ENCODE measurements at places on chromosomes 16 and 17. TPM values are rescaled to one million over a fixed set of nuclear protein-coding genes. Genes with fewer than 3 reads are reported as not detected.
A peak's percentile ranks its signal among the peaks of the same experiment; 100 is the strongest.

- DNase-seq: no peak
Observed at GRCh38 chr16:74942566-74942965, 42.4 kb downstream of the WDR59 start.

DNA sequence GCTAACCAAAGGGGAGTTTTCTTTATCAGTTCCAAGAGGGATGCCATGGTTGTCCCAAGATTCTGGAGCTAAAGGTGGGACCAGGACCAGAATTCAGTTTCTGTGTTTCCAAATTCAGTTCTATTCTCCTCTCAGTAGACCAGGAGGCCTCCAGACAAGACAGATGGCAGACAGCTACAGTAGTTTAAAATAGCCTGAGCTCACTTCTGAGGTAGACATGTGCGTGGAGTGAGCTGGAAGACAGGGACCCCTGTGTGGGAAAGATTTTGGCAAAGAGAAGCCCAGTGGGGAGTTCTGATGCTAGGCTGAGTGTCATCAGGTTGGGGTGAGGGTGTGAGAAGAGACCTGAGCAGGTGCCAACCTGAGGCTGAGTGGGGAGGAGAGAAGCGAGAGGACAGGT, 95.4 kb downstream of the PRKCB start:
- DNase-seq: no peak

KRT39 gene
- not detected for total RNA-seq

DNAI2 gene
- not detected for total RNA-seq

KRTAP4-1 gene
- not detected for total RNA-seq

DNA sequence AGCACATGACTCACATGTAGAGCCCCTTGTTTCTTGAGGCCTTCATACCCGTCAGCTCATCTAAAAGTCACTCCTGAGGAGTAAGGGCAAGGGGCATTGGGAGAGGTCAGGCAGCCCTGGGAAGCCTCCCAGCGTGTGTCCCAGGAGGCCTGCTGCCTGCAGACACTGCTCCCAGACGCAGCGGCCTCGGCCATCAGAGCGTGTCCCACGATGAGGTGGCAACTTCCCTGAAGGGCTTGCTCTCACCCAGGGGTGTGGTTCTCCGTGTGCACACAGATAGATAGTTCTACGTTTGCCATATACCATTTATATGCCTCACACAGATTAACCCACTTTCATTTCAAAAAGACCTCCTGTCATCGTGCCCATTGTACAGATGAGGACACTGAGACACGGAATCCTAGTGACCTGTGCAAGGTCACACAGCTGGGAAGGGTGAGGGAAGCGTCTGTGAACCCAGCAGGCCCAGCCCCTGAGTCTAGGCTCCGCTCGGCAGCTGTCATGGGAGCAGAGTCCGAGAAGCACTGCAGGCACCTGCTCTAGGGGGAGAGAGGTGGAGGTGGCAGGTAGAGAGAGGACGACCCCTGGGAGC, 8.3 kb downstream of the TUBB3 start:
- no peak for DNase-seq

DNA sequence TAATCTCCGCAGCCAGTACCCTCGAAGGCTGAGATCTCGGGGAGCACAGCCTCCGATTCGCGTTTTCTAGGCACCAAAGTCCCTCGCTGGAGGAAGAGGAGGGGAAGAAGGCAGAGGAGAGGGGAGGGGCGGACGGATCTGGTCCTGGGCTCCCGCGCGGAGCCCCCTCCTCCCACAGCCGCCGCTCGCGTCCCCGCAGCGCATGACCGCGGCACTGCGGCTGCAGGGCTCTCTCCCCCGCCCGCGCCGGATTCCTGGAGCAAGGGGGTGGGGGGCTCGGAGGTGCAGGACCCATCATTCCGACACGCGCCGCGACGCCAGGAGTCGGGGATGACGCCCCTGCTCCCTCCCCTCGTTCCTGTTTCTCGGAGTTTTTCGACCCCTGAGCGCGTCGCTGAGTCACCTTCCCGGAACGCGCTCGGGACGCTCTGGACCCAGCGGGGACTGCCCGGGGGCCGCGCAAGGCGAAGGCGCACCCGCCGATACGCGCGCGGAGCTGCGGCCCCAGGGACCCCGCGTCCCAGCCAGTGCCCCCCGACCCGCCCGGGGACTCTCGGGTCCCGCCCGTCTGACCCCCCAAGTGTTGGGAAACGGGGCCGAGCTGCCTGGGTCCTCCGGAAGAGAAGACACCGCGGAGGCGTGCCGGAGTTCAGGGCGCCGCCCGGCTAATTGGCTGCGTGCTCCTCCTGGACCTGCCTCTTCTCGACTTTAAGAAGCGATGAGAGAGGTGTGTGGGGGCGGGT, 1.4 kb upstream of the SPHK1 start:
- DNase-seq: peak; percentile 50

FA2H gene
- 64.2 TPM for total RNA-seq

GRCh38 chr16:54748611-54749190, 182.0 kb upstream of the IRX5 start:
- no peak for DNase-seq

CIBAR2 gene
- total RNA-seq: not detected

DNA sequence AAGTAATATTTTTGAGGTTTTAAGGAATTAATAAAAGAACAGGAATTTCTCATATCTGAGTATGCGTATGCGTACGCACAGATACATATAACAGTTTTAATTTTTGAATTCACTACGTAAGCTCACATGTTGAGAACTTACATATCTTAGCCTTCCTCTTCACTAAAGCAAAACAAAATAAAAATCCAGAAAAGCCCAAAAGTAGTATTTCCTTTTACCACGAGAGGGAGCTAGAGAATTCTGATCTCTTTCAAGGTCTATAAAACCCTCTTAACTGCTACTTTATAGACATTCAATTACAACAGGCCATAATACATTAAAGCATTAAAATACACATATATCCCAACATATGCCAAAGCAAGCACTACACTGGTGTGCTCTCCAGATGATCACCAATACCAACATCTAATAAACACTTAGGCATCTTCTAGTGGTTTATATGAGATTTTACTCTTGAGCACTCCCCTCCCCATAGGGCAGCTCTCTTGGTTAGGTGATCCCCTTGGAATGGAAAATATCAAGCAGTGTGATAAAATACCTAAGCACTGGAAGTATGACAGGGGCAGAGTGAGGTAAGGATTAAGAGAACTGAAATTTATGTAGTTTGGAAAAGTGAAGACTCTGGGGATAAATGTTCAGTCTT, 94.0 kb downstream of the SKAP1 start:
- DNase-seq: peak; percentile 80

SLFN12L gene
- total RNA-seq: 1.8 TPM

DNA sequence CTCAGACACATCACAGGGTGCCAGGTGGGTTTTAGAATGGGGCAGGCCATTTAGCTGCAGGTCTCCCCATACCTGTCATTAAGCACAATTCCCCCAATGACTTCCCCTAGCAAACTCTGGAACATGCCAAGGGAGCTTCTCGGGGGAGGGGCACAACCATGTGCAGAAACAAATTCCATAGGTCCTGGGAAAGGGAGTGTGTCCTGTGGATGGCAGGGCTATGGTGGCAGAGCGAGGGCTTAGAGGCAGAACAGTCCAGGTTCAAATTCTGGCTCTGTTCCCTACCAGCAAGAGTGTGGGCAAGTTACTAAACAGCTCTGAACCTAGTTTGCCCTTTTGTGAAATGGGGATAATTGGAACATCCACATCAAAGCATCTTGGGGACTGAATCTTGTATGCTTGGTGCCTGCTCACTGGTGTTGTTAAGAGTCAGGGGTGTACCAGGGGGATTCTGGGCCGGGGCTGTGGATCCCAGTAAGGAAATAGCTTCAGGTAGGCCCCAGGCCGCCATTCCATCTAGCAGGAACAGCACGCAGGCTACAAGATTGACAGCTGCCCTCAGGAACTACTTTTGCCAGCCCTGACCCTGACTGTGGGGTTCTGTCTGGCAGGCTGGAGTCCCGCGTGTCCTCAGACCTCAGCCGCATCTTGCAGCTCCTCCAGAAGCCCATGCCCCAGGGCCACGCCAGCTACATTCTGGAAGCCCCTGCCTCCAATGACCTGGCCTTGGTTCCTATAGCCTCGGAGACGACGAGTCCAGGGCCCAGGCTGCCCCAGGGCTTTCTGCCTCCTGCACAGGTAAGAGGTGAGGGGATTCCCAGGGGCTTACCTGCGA, 5.6 kb upstream of the DCAF7 start:
- no peak for DNase-seq

MYO15B gene
- 188 TPM for total RNA-seq

DNA sequence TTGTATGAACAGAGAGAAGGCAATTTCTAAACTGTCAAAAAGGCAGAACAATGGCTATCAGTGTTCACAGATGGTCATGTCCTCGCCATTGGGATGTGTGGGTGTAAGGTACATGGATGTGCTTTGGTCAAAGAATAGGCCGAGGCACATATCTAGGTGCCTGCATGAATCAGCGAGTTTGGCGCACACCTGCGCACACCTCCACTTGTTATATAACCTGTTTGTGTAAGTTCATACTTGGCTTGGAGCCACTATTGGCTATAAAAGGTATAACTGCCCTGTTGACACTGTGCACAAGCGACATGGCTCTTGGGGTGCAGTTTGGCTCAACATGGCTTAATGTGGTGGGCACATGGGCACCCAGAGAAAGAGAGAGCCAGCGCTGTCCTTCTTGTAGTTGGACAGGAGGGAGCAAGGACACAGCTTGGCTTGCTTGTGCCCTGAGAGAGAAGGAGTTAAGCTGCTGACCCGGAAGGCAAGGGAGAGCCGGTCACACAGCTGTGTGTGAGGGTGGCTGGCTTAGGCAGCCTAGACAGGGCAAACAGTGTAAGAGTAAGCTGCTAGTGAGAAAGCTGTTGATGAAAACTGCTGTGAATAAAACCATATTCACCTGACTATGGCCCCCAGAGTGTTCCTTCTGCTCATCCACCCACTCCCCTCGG, 499.1 kb downstream of the KCNJ2 start:
- DNase-seq: no peak

GRCh38 chr17:27657620-27658019, 26.6 kb downstream of the LGALS9 start:
- no peak for DNase-seq
